CD4-positive, alpha-beta T cell treated with Interleukin-4 for 1 hour (primary cell): ENCODE measurements at places on chromosomes 4 and X.

DNA sequence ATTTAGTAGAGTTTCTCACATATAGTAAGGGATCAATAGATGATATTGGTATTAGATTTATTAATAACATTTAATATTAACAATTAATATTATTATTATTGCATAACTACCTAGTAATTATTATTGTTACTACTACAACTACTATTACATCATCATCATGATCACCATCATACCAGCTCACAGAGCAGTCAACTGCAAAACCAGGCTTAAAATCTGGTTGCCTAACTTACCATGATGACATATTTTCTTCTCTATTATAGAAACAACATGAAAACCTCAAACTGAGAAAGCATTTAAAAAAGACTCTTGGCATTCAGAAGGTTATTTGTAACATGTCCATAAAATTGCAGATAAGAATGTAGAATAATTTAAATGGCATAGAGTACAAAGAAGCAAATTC, 247.0 kb upstream of the TTC29 start:
- DNase-seq: no peak

DNA sequence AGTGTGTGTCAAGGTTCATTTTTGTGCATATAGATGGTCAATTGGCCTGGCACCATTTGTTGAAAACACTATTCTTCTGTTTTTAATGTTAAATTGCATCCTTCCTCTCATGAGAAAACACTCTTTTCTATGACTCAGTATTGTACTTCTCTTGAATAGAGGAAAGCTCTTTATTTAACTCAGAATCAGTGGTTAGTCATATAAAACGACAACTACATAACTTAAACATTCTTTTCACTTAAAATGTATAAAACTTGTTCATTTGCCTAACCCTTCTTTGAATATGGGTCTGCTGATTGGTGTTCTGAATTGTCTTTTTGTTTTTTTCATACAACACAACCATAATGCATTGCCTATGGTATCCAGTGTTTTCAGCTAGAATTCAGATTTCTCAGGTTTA, 17.2 kb upstream of the MRPL1 start:
- no peak for DNase-seq

- no peak for DNase-seq
Measured at GRCh38 chr4:13493793-13494192, 9.7 kb upstream of the RAB28 start.

DNA sequence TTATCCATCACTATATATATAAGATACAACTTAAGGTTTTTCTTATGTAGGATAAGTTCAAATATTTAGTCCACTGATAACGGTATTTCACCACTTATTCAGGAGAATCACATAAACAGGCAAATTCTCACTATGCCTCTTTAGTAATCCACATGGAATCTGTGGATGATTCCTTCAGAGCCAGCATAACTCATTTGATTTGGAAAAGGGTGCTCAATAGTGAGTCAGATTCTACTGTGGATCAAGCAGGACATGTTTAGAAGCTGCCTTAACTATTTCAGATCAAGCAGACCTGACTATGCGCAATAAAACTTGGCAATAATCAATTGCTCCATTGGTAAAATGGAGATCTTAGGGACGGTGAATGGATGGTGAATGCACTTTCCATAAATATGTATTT, 184.1 kb downstream of the CBR4 start:
- no peak for DNase-seq

GRCh38 chr4:169976951-169977350, 49.2 kb downstream of the MFAP3L start:
- DNase-seq: no peak

DNA sequence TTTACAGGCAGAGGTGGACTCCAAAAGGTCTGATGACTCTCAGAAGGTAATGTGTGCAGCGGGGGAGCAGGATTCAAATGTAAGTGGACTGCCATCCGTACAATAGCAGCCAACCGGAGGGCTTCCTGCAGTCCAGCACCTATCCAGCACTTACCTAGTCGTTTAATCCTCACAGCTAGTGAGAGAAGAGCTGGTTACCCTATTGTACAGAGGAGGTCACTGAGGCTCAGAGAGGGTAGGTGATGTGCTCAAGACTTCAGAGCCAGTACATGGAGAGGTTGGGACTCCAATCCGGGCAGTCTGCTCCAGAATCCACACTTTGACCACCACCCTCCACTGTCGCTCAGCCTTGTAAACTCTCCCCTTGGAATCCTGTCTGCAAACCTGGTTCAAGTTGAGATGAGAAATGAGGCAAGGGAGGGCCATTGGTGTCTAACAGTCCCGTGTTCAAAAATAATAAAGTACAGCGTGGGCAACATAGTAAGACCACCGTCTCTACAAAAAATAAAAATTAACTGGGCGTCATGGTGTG, 22.5 kb upstream of the JAKMIP1 start:
- DNase-seq: no peak

DNA sequence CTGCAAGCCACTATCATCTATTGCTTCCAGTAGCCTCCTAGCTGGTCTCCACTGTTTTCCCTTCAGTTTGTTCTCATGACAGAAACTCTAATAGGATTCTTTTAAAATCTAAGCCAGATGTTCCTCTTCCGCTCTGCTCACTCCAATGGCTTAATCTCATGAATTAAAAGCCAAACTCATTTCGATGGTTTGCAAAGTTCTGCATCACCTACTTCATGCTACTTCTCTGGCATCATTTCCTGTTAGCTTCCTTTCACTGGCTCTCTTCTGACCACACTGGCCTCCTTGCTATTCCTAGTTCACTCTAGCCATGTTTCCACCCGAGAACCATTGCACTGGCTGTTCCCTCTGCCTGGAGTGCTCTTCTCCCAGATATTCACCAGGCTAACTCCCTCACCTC, 102.0 kb upstream of the LSM6 start:
- DNase-seq: no peak

DNA sequence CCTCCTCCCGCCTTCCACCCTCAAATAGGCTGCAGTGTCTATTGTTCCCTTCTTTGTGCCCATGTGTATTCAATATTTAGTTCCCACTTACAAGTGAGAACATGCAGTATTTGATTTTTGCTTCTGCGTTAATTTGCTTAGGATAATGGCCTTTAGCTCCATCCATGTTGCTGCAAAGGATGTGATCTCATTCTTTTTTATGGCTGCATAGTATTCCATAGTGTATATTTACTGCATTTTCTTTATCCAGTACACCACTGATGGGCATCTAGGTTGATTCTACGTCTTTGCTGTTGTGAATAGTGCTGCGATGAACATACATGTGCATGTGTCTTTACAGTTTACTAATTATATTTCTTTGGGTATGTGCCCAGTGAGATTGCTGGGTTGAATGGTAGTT, 51.6 kb upstream of the TMPRSS11B start:
- no peak for DNase-seq

DNA sequence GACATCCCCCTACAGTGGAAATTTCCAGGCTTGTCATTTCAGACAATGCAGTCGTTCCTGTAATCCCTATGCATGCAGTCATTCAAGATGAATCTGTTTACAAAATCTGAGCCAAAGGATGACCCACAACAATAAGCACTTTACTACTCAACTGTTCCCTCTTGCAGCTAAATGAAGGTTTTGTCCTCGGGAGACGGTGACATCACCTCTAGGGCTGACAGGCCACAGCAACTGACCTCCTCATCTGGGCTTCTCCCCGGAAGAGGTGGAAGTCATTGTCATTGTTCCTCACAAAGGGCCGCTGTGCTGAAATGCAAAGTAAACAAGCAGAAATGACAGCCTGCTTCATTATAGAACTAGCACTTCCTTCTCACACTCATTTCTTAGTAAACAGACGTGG, 29.2 kb downstream of the CLRN2 start:
- DNase-seq: no peak

DNA sequence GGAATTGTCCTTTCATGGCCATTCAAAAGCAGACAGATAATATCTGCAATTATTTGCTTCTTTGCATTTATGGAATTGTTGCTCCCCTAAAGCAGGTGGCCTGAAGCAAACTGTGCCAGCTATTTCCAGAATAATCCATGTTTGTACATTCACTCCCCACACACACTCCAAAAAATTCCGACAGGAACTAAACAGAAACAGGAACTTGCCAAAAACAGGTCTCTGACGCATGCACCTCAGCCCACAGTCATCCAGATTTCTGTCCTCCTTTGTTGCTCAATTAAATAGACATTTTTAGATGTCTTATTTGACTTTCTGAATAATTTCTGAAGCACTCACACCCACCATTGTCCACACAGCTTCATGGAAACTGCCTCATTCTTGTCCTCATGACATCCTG, 71.5 kb upstream of the EDNRA start:
- DNase-seq: no peak

- no peak for DNase-seq
Measured at GRCh38 chrX:14943962-14944361, 70.7 kb downstream of the MOSPD2 start.

DNA sequence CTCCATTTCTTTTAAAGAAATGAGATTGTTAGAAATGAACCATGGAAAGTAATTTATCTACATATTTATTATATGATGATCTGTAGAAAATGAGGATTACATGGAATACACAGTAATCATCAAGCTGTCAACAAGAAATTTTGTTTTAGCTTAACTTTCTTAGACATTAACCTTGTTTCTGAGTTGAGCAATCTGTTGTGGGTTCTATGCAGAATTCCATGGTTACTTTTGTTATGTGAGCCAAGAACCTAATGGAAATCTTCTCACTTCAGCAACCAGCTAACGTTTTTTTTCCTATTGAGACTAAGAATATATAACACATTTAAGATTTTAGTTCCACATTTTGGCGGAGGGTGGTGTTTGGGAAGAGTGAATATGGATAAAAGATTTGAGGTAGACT, 136.1 kb upstream of the SLC4A4 start:
- DNase-seq: no peak

GRCh38 chrX:63932006-63932405, 147.0 kb upstream of the ARHGEF9 start:
- DNase-seq: no peak

DNA sequence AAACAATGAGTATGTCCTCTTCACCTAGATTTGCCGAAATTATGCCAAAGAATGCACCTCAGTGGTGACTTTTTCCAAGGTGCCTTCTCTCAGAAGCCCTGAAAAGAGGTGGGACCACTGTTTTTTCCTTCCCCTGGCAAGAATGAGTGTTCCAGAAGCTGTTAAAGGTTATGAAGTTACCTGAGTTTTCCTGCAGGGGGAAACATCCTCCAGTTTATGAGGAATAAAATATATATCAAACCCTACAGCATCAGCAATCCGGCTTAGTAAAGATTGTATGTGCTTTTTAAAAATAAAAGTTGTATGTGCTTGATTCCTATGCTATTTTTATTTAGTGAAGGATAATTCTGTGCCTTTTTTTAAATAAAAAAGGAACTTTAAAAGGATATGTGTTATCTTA, 73.3 kb downstream of the RBM46 start:
- DNase-seq: no peak

DNA sequence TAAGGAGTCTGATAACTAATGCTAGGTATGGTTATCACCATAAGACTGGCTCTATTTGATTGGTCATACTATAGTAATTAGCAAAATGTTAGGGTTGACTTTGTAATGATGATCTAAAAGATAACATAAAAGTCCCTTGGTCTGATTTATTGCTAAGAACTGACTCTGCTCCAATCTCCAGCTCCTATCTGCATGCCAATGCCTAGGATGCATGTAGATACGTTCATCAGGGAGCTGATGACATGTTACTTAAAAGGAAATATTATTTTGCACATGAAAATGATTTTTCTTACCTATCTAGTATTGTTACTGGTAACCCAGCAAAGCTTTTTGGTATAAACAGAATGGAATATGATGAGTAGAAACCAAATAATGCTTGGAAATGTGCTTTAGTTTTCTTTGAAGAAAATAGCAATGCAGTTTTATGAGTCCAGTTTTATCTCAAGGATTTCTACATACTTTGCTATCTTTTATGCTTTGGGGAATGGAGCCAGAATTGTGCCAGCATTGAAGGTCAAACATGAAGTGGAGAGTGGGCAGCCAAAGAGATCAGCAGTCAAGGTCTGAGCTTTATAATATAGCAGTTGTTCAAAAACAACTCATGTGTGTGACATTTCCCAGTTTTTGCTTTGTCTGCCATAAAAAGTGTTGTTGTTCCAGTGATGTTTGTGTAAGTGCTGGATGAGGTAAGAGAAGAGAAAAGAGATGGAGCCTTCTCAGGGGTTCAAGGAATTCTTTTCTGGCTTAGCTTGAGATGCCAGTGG, 121.0 kb downstream of the ARHGAP24 start:
- DNase-seq: no peak

DNA sequence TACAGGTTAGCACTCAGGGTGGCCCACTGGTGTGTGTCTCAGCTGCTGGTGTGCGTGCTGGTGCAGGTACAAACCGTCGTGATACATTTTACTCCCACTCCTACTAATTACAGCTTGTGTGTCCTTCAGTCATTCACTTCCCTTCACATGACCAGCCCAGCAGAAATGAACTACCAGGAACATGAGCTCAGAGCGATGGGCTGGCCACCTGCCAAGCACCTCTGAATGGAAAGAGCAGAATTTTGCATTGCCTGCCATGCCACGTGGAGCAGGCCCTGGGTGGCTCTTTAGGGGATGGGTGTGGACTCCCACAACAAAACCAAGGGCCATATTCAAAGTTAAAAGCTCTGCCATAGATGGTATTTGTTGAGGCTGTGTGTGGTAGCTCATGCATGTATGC, 58.9 kb upstream of the PGM2 start:
- no peak for DNase-seq

DNA sequence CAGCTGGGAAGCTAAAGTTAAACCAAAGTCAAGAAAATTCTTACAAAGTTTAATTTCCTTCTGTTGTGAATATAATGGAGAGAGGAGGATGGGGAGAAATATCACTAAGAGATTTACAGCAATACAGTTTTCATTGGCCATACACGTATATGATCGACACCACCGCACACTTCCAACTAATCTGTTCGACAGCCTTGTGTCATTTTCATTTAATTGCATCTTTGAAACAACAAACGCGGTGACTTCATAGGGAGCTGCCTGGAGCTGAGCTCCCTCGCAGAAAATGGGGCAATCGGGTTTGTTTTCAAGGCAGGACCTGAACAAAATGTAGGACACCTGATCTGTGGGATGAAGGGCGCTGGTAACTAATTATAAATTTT, 1.3 kb downstream of the PTPN13 start:
- peak; percentile 19 for DNase-seq

DNA sequence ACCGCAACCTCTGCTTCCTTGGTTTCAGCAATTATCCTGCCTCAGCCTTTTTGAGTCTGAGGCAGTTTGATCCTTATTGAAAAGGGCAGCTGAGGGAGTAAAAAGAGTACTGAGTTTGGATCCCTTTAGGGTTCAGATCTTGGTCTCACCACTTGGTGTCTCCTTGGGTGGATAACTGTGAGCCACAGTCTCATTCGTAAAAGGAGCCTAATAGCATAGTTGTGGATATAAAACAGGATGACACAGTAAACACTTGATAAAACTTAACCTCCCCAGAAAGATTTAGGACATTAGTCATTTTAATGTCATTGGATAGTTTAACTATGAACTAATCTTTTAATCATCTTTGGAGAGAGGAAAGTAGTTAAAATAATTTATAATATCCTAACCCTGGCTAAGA, 173.0 kb downstream of the ANK2 start:
- no peak for DNase-seq

DNA sequence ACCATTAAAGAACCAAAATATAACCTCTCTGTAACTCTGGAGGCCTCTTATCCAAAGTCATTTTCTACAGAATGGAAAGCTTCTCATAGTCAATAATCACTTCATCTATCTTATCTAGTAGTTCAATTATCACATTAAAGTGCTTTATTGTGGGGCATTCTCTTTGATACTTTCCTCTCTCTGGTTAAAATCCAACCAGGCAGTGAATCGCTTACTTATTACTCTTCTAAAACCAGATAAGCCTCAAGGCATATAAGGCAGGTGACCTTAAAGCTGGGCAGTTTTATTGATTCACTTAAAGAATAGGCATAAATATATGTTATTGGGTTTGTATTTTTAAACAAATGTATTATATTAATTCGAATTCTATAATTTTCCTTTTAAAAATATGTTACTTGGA, 2162.1 kb upstream of the TENM3 start:
- DNase-seq: no peak
